ENCODE measurements at places on chromosomes 3 and 15. TPM values are rescaled to one million over a fixed set of nuclear protein-coding genes. Genes with fewer than 3 reads are reported as not detected.

The GOLGA6L4 gene
- 4.0 TPM for total RNA-seq

The CCDC39 gene
- not detected for total RNA-seq

- peaks cover 29% of the 10 kb centered on the region for H3K4me1 ChIP-seq
- H3K36me3 ChIP-seq, result no peaks in the 10 kb centered on the region
- no peaks in the 10 kb centered on the region for H3K27me3 ChIP-seq
- no peak overlapping the region for H3K4me3 ChIP-seq
- peak overlapping the region; percentile 61 for H3K27ac ChIP-seq
These were observed 37.4 kb downstream of the FGF7 start for GRCh38 chr15:49460411-49460941.

- H3K4me3 ChIP-seq, result no peak overlapping the region
- H3K27me3 ChIP-seq, result no peaks in the 10 kb centered on the region
- no peaks in the 10 kb centered on the region for H3K36me3 ChIP-seq
- no peak for DNase-seq
- H3K4me1 ChIP-seq, result peaks cover 28% of the 10 kb centered on the region
These were observed 2.1 kb upstream of the ARMC8 start for GRCh38 chr3:138184994-138185393.

DNA sequence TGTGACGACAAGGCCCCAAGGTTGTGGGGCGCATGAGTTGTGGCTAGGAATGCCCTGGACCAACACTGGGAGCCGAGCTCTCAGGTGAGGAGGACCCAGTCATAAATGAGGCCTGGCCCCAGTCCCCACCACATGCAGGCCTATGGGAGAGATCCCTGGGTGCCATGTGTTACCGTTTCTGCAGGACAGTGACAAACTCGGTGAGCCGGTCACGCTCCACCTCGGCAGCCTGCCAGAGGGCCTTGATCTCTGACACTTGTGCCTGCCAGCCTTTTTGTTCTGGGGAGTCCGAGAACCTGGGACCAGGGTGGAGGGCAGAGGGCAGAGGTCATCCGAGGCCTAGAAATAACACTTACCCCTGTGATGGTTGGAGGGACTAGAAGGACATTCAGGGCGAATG is 27.7 kb upstream of the HHATL start:
- H3K36me3 ChIP-seq, result no peaks in the 10 kb centered on the region
- H3K4me1 ChIP-seq, result peaks cover 6% of the 10 kb centered on the region
- H3K27ac ChIP-seq, result no peak overlapping the region
- DNase-seq, result peak; percentile 67
- H3K4me3 ChIP-seq, result no peak overlapping the region

Measured in suprapubic skin (tissue), 4 donors.